ENCODE measurements at places on chromosomes 12 and 14. TPM values are rescaled to one million over a fixed set of nuclear protein-coding genes. Genes with fewer than 3 reads are reported as not detected.

The HRK gene
- total RNA-seq, result not detected

The RPS6KL1 gene
- 0.09 TPM for total RNA-seq

The B4GALNT3 gene
- 0.09 TPM for total RNA-seq

The CIROP gene
- not detected for total RNA-seq

The BMAL2 gene
- 44.5 TPM for total RNA-seq

The CNTN1 gene
- total RNA-seq, result 0.27 TPM

The IFT43 gene
- 7.7 TPM for total RNA-seq

The CMKLR1 gene
- total RNA-seq, result not detected

The TMEM132C gene
- not detected for total RNA-seq

The ACVR1B gene
- total RNA-seq, result 12.6 TPM

The COCH gene
- not detected for total RNA-seq

The TAS2R10 gene
- not detected for total RNA-seq

The PXMP2 gene
- 19.2 TPM for total RNA-seq

The RHEBL1 gene
- total RNA-seq, result 0.25 TPM

The P2RX2 gene
- total RNA-seq, result not detected

The CCDC177 gene
- not detected for total RNA-seq

The ITFG2 gene
- 32.6 TPM for total RNA-seq

The KCNC2 gene
- not detected for total RNA-seq

The KRT82 gene
- total RNA-seq, result not detected

The RNU6-7 gene
- total RNA-seq, result not detected

The IL23A gene
- total RNA-seq, result not detected

The CCDC175 gene
- not detected for total RNA-seq

The SDR9C7 gene
- not detected for total RNA-seq

The SLC10A1 gene
- total RNA-seq, result not detected

The TAS2R8 gene
- 0.45 TPM for total RNA-seq

The TCL1B gene
- total RNA-seq, result not detected

The PROX2 gene
- not detected for total RNA-seq

The KRT2 gene
- not detected for total RNA-seq

The TAS2R20 gene
- 1.9 TPM for total RNA-seq

The ZNF891 gene
- total RNA-seq, result 1.8 TPM

The RNASE1 gene
- total RNA-seq, result 1.7 TPM

The NRXN3 gene
- 0.18 TPM for total RNA-seq

The RASSF8 gene
- total RNA-seq, result 128 TPM

The BCL11B gene
- 0.09 TPM for total RNA-seq

The KERA gene
- not detected for total RNA-seq

The GPR137C gene
- total RNA-seq, result 0.49 TPM

The ADCY4 gene
- 6.3 TPM for total RNA-seq

The SMOC1 gene
- total RNA-seq, result 0.25 TPM

The CTDSP2 gene
- total RNA-seq, result 128 TPM

The A2ML1 gene
- not detected for total RNA-seq

The NYNRIN gene
- 45.1 TPM for total RNA-seq

Data from fibroblast of the aortic adventitia (primary cell).